ENCODE measurements at places on chromosomes 2 and 18. TPM values are rescaled to one million over a fixed set of nuclear protein-coding genes. Genes with fewer than 3 reads are reported as not detected.

Gene IL1RL1
- 25.6 TPM for total RNA-seq

Gene GPR45
- not detected for total RNA-seq

Gene CTDP1
- total RNA-seq: 28.4 TPM

Gene TIGD1
- total RNA-seq: 8.6 TPM

Gene COL4A4
- total RNA-seq: 24.8 TPM

Gene RAB10
- total RNA-seq: 95.6 TPM

Gene CDH20
- total RNA-seq: 2.5 TPM

Data from Peyer's patch (tissue), 4 donors.